Stimulated activated CD4-positive, alpha-beta T cell treated with anti-CD3 and anti-CD28 coated beads, Interleukin-1b, Interleukin-23, amount 100 ng/mL, for 1 hour (primary cell): ENCODE measurements at places on chromosomes 12 and 14.

- DNase-seq: no peak
These were observed 11.3 kb upstream of the EML5 start for GRCh38 chr14:88804035-88804434.

GRCh38 chr14:94787655-94788054, 17.7 kb upstream of the GSC start:
- DNase-seq: no peak

- no peak for DNase-seq
These were observed 33.1 kb downstream of the MAP3K9 start for GRCh38 chr14:70776197-70776596.

DNA sequence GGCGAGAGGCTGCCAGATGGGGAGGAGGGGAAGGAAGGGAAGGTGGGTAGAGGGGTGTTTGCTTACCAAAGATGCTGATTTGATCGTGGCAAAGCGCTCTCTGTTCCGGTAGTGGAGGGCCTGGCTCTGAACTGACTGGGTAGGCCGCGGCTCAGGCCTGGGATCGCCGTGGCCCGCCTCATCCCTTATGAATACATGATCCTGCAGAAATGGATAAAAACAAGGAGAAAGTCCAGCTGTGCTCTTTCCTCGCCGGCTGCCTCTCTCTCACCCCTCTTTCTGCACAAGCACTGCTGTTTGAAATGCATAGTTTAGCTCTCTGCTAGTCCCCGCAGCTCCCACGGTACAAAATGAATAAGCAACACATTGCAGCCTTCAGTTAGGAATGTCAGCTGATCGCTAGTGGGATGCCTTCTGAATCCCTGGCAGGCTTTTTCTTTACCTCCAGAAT, 53.8 kb downstream of the PEBP1 start:
- no peak for DNase-seq

GRCh38 chr14:24692382-24693352, 58.7 kb upstream of the GZMB start:
- DNase-seq: no peak

GRCh38 chr14:24695265-24696241, 61.6 kb upstream of the GZMB start:
- DNase-seq: no peak

GRCh38 chr12:62758216-62758615, 176.7 kb downstream of the PPM1H start:
- no peak for DNase-seq

DNA sequence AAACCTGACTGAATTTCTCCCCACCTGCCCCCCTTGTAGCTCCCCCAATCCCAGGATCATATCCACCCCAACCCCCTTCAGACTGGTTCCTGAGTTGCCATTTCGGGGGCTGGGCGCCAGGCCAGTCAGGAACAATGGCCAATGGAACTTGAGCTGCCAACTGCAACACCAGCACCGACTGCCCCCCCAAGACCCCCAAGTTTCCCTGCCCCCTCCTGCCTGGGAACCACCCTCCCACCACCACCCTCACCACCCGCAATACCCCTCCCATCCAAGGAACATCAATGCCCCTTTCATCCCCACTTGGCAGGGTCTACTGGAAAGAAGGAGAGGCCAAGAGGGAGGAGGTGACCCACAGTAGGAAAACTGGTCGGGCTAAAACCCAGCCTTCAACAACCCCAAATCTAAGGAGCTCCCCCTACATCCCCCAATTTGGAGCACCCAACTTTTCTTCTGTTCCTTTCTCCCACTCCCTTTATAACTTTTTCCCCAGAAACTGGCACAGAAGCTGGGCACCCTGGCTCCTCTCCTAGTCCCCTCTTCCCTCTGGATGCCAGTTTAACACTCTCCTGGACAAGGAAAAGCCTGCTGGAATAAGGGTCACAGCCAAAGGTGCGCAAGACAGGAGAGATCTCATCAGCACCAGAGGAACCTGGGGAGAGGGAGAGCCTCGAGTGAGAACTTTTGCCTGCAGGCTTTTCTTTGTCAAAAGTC, 1.6 kb upstream of the NDRG2 start:
- DNase-seq: no peak

GRCh38 chr12:112796067-112796466, 4.5 kb downstream of the RPH3A start:
- DNase-seq: no peak

GRCh38 chr14:71362282-71362681, 455.0 kb downstream of the PCNX1 start:
- no peak for DNase-seq

GRCh38 chr12:97312570-97313135, 150.0 kb upstream of the RMST start:
- DNase-seq: no peak
